ENCODE measurements at places on chromosomes 3 and 15.
A peak's percentile ranks its signal among the peaks of the same experiment; 100 is the strongest.

DNA sequence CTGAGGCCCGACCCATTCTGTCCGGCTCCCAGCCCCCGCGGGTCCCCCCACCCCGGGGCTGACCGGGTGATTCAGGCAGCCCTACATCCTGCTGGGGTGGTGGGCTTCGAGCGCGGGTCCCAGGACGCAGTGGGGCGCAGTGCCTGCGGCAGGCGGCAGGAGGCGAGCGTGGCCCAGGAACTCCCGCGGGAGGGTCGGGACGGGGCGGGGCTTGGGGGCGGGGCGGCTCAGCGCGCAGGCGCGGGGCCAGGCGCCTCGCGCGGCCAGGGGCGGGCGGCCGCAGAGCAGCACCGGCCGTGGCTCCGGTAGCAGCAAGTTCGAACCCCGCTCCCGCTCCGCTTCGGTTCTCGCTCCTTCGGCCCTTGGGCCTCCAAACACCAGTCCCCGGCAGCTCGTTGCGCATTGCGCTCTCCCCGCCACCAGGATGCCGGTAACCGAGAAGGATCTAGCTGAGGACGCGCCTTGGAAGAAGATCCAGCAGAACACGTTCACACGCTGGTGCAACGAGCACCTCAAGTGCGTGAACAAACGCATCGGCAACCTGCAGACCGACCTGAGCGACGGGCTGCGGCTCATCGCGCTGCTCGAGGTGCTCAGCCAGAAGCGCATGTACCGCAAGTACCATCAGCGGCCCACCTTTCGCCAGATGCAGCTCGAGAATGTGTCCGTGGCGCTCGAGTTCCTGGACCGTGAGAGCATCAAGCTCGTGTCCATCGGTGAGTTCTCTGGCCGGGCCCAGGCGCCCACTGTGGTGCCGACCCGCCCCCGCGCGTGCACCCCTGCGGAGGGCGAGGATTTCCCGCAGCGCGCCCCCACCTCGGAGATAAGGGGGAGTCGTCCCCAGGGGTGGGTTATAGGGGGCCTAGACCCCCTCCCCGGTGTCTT is at the start of gene FLNB:
FLNB (plus strand) TSS at position 282 of the 885 bp plus-strand sequence; CDS start at position 425, 143 bp downstream.
- DNase-seq = peak; percentile 92

- DNase-seq = no peak
These were observed 52.7 kb upstream of the POU1F1 start for GRCh38 chr3:87329065-87329464.

GRCh38 chr3:153069598-153070510 is 92.2 kb upstream of the RAP2B start:
- no peak for DNase-seq

DNA sequence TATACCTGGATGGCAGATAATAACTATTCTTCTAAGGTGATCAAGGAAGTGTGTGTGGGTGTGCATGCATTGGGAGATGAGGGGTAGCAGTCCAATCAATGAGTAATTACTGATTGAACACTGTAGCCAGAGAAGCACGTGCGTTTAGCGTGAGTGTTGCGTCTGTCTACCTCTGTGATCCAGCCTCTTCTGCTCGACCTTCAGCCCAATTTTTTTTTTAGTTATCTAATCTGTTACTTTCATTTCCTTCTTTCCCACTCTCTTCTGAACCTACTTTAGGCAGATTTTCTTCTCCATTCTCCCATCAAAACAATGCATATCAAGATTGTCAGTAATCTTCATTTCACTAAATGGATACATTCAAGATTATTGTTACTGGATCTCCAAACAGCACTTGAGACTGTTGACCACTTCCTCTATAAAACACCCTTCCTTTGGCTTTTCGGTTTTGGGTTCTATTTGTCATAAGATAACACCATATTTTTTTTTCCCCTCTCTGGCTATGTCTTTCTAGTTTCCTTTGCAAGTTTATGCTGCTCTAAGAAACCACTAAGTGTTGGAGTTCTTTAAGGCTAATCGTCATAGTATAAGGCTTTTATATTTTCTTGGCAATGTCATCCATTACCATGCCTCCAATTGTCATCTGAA is 41.0 kb downstream of the MCTP2 start:
- DNase-seq = no peak

DNA sequence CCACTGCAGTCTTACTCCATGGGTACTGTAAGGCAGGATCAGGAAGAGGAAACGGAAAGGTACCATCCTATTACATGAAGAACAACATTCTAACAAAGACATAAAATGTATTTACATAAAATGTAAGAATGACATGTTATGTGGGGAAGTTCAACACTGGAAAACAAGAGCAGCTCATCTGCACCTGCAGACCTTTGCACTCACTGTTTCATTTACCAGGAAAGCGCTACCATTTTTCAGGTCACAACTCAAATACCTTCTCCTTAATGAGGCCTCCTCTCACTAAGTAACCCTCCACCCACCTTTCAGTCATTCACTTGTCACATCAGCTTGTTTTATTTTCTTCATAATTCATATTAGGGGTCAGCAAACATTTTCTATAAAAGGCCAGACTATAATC is 2.6 kb downstream of the TMCC1 start:
- no peak for DNase-seq

GRCh38 chr15:88604381-88605188 is 16.6 kb upstream of the AEN start:
- no peak for DNase-seq

DNA sequence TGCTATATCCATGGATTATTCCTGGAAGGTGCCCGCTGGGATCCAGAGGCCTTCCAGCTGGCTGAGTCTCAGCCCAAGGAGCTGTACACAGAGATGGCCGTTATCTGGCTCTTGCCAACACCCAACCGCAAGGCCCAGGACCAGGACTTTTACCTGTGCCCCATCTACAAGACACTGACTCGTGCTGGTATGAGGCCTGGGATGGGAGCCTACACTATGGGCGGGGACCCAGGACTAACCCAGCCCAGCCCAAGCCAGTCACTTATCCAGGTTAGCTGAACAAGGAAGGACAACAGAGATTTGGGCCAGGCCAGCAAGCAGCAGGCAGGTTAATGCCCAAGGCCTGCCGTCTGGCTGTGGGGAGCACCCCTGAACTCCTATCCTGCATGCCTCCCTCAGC is 45.3 kb downstream of the SEMA3G start:
- DNase-seq = no peak

DNA sequence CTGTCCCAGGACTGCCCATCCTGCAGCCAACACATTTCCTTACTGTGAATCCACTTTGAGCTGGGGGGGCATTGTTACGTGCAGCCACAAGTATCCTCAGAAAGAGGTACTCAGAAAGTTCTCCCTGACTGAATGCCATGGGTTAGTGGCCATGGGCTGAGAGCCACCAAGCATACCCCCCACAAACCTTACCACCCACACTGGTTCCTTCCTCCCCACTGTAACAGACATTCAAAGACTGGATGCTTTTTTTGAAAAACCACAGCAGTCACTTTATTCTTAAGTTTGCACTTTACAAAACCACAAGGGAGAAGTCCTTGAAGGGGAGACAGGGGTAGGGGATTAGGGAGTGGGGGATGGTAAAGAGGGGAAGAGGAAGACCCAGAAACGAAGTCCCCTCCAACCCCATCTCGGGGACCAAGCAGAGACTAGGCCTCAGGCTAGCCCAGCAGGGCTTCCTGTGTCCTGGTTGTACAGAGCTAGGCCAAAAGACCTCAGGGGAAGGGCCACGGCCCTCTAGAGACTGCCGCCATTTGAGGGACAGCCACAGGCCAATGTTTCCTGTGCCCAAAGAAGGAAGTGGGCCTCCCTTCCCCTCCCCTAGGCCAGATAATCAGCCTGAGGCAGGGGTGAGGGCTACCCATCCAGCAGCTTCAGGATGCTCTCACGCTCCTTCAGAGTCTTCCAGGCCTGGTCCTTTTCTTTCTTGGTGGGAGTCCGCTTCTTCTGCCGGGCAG is 10.1 kb upstream of the CAMK1 start:
- peak; percentile 33 for DNase-seq

DNA sequence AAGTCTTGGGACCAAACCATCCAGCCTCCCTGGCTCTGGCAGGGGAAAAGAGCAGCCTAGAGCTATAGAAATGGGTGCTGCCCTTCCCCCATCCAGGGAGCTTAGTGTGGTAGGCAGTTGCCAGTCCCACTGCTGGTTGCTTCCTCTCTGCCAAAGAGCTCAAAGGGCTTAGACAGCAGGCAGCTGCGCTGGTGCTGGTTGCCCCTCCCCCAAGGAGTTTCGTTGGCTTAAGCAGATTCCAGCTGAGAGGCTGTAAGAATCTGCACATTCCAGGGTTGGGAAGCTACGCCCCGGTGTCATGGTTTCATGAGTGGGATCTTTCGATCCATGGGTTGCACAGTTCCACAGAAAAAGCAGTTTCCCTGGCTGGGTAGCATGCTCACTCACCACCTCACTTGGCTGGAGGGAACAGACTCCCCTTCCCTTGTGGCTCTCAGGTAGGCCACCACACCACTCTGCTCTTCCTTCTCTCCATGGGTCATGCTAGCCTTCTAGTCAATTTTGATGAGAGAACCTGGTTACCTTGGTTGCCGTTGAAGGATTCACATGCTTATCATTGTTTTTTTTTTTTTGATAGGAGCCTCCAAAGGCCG is 195.1 kb downstream of the EPHA6 start:
- no peak for DNase-seq

- no peak for DNase-seq
These were observed 15.4 kb downstream of the RASGRP1 start for GRCh38 chr15:38549222-38549621.

GRCh38 chr3:31439890-31440750 is 92.6 kb upstream of the STT3B start:
- DNase-seq = no peak

DNA sequence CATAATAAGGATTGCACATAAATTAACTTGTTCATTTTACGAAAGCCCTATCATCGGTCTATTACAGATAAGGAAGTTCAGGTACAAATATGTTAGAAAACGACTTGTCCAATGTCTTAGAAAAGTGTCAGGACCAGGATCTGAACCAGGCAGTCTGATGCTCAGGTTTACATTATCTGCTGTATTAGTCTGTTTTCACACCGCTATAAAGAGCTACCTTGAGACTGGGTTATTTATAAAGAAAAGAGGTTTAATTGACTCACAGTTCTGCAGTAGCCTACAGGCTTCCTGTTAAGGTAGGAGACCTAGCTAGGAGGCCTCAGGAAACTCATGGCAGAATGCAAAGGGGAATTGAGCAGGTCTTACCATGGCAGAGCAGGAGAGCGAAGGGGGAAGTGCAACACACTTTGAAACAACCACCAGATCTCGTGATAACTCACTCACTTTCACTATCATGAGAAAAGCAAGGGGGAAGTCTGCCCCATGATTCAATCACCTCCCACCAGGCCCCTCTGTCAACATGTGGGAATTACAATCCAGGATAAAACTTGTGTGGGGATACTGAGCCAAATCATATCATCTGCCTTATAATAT is 45.8 kb upstream of the GOLIM4 start:
- DNase-seq = no peak

- DNase-seq = no peak
These were observed 13.2 kb downstream of the AAGAB start for GRCh38 chr15:67241132-67241855.

DNA sequence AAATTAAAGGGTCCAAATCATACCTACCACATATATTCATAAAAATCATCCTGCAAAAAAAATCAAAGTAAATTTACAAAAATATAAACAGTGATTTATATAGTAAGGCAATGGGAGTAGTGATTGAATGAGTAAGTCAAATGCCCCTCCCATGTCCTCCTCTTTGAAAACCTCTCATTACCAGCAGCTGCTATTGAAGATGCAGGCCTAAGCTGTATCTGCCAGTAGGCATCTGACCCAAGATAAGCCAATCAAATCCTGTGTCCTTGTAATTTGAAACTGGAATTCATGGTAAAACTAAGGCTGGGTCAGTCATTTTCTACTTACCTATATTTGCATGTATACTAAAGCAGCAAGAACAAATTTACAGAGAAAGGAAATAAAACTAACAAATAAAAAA is 60.4 kb upstream of the POU1F1 start:
- no peak for DNase-seq

GRCh38 chr15:58336161-58336560 is 95.6 kb upstream of the LIPC start:
- DNase-seq = no peak

GRCh38 chr15:41691471-41691870 is 31.3 kb downstream of the MGA start:
- no peak for DNase-seq

- DNase-seq = no peak
These were observed 108.6 kb downstream of the AKAP13 start for GRCh38 chr15:85488997-85489396.

GRCh38 chr3:61780455-61781228 is 219.3 kb downstream of the PTPRG start:
- DNase-seq = no peak

GRCh38 chr15:47736143-47736786 is 19.0 kb downstream of the SEMA6D start:
- DNase-seq = no peak

GRCh38 chr3:143657391-143657790 is 190.9 kb downstream of the SLC9A9 start:
- no peak for DNase-seq

DNA sequence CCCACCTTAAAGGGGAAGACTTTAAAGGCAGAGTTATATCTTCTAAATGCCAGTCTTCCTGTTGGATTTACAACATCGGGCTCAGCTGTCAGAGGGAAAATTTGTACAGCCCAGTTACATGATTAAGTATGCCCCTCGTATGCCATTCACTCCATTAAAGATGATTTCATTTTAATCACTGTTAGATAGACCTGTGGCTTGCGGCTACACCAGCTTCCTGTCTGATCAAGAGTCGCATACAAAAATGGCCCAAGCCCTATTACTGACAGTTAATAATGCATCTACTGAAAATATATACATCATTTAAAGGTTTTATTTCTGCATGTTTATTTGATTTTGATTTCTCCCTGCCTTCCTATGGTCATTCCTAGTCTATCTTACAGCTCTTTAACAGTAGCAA is 7.1 kb downstream of the EIF4E3 start:
- DNase-seq = peak; percentile 54

- DNase-seq = no peak
These were observed 12.4 kb downstream of the RBPMS2 start for GRCh38 chr15:64763021-64763420.

DNA sequence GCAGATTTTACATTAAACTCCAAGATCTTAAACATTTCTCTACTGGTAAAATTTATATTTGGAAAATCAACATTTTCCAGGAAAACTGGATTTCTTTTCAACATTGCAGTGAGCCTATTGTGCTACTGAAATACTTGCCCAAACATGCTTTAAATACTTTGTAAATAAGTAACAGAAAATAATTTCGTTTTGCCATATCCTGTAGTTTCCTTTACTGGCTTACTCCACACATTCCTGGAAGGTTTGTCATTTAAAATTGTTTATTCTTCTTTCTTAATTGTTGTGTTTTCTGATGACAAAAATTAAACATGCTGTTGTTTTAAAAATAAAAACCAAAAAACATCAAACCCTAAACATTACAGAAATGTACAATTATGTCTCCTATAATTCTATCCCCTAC is 22.0 kb downstream of the ACAD11 start:
- no peak for DNase-seq

- no peak for DNase-seq
These were observed 17.6 kb downstream of the RSL24D1 start for GRCh38 chr15:55179141-55179540.

- no peak for DNase-seq
These were observed 241.1 kb downstream of the ZNF385D start for GRCh38 chr3:21509731-21510470.
